NCI-H1417 (cell line): ENCODE measurements at places on chromosomes 2 and 18.
A peak's percentile ranks its signal among the peaks of the same experiment; 100 is the strongest.

DNA sequence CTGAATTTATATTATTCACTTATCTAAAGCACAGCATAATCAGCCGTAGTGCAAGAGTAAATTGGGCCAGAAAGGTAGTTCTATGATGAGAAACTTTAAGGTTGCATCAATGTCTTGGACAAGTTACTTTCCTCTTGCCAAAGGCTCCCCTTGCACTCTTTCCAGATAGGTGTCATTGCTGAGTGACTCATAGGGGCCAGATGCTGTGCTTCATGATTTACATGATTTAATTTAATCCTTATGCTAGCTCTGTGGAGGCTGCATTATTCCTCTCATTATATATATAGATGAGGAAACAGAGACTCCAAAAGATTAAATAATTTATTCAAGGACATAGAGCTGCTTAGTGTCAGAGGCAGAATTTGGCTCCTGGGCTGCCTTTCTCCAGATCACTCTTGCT is 5.0 kb downstream of the CFAP221 start:
- DNase-seq = no peak

DNA sequence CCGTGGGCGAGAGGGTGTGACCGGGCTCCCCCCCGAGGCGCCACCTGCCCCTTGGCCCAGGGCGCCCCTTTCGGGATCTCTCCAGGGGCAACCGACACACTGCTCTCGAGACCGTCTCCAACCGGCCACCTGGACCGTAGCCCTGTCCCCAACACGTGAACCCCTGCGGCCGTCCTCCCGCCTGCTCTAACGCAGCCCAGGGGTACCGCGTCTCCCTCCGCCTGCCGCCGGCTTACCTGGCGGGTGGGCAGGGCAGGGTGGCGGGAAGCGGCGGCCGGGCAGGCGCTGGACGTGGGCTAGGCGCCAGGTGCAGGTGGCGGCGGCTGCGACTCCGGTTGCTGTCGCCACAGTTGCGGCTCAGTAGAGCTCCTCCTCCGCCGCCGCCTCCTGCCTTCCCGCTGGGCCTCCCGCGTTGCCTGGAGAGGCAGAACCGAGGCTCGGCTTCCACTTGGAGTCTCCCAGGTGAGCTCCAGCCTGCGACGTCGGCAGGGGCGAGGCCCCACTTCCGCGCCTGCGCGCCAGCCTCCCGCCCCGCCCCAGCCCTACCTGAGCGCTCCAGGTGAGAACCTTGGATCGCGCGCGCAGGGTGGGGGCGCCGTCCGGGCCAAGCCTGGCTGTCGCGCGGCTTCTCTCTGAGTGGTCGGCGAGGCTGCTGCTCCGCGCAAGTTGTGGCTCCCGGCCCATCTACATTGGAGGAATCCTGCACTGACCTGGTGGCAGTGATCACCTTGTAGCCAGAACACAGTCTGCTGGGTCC is at the start of gene GALNT3:
Gene GALNT3, minus strand, starts transcription at position 469 of the 757 bp plus-strand sequence. CDS start 23,547 bp downstream, outside the sequence.
- DNase-seq = peak; percentile 82

GRCh38 chr2:144498277-144498676 is 21.6 kb downstream of the ZEB2 start:
- no peak for DNase-seq

- no peak for DNase-seq
Observed at GRCh38 chr2:180707884-180708205, 272.6 kb upstream of the UBE2E3 start.

GRCh38 chr2:223519471-223519870 is 82.7 kb downstream of the SCG2 start:
- no peak for DNase-seq

DNA sequence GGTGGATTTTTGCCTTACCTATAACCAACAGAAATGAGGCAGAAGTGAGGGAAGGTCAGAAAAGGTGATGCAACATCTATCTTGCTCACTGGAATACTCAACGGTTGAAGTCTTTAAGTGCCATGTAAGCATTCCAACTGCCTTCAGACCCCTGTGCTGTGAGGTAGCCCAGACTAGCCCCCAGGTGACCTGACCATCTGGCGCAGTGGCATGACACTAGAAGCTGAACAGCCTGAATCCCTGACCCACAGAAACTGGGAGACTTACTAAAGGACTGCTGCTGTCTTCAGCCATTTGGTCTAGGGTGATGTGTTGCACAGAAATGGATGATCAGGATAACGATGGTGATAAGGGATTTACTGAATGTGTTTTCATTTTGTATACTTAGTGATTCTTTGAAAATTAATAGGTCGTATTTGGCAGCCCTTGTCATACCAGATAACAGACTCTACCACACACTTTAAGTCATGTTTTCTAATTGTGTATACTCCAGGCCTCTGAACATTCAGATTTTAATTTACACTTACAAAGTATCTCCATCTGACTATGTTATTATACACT is 161.5 kb downstream of the STK39 start:
- no peak for DNase-seq

- no peak for DNase-seq
Observed at GRCh38 chr2:8487461-8487932, 194.4 kb upstream of the ID2 start.
